Thyroid gland (tissue), 4 donors: ENCODE measurements at places on chromosomes 5 and 9.

- DNase-seq: no peak
Observed at GRCh38 chr9:116061546-116062205, 91.9 kb upstream of the PAPPA start.

GRCh38 chr5:4924577-4924976 is 215.6 kb upstream of the ADAMTS16 start:
- no peak for DNase-seq

DNA sequence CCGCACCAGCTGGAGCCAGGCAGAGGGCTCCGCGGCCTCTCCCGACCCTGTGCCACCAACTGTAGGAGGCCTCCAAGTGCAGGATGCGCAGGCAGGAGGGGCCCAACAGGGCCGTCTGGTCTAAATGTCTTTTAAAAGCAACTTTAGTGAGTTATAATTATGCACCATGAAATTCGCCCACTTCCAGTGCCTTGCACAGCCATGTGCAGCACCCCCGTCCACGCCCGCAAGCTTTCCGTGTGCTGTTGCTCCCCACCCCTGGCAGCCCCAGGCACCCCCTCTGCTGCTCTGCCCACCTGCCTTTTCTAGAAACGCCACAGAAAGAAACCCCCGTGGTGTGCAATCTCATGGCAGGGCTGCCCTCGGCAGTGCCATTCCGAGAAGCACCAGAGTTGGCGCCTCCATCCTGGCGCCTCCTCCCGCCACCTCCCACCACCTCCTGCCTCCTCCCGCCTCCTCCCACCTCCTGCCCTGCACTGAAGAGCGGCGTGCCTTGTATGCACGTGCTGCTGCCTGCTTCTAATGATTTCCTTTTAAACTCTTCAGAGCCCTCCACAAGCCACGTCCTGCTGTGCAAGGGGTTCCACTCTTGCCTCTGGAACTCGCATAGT is 7.5 kb upstream of the SLC6A18 start:
- peak; percentile 12 for DNase-seq

GRCh38 chr5:111855356-111855755 is 98.4 kb upstream of the NREP start:
- DNase-seq: no peak

DNA sequence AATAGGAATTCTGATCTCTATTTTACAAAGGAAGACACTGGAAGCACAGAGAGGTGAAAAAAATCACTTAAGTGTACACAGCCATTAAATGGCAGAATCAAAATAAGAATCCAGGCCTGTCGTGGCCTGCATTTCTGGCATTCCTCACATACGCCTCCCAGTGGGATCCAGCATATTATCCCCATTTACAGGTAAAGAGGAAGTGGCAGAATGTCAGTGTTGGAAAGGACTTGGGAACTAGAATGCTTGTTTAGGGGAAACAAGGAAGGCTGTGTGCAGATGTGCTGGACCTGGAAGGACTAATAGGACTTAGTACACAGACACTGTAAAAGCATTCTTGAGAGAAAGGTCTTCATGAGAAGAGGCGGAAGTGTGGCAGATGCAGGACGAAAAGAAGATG is 241.8 kb downstream of the TRIM32 start:
- no peak for DNase-seq

DNA sequence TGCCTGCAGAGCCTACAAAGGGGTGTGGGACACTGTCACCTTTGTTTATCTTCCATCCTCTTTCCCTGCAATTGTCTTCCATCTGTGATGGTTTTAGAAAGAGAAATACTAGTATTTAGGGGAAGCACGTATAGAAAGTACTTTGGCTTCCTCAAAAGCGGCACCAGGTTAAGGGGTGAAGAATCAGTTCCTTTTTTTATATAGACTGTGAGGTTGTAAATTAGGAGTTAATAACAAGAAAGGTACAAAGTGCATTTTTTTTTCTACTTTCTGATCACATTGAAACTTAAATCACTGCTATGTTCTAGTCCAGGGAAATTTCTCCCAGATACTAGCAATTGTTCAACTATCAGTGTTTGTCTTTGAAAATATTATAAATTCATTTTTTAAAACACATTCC is 219.3 kb downstream of the CEMIP2 start:
- DNase-seq: no peak

GRCh38 chr5:41213340-41213739 is at the start of gene C6:
C6 (minus strand) TSS chr5:41213532; CDS start chr5:41203230, 10,302 bp downstream.
- DNase-seq: no peak
